ENCODE measurements at places on chromosomes 5 and 9. TPM values are rescaled to one million over a fixed set of nuclear protein-coding genes. Genes with fewer than 3 reads are reported as not detected.

The ECSCR gene
- not detected for total RNA-seq

GRCh38 chr5:112923148-112923917 is 1.3 kb upstream of the REEP5 start:
- DNase-seq = peak; percentile 56

GRCh38 chr5:139461698-139462097 is 845 bp downstream of the ECSCR start:
- no peak for DNase-seq

DNA sequence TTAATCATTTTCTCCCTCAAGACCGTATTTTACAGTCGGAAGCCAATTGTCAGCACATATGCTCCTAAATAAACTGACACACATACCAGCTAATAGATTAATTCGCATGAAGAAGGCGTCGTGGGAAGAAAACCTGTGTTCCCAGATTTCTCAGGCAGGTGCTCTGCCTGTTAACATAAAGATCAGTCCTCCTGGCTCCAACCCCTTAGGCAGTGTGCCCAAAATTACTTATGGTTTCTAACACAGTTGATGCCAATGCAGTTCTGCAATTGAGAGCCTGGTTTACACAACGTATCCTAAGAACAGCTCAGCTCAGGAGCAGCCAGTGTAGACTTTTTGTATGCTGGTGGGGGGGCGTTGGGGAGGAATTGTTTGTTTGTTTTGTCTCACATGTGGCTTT is 208.3 kb downstream of the ENC1 start:
- no peak for DNase-seq

DNA sequence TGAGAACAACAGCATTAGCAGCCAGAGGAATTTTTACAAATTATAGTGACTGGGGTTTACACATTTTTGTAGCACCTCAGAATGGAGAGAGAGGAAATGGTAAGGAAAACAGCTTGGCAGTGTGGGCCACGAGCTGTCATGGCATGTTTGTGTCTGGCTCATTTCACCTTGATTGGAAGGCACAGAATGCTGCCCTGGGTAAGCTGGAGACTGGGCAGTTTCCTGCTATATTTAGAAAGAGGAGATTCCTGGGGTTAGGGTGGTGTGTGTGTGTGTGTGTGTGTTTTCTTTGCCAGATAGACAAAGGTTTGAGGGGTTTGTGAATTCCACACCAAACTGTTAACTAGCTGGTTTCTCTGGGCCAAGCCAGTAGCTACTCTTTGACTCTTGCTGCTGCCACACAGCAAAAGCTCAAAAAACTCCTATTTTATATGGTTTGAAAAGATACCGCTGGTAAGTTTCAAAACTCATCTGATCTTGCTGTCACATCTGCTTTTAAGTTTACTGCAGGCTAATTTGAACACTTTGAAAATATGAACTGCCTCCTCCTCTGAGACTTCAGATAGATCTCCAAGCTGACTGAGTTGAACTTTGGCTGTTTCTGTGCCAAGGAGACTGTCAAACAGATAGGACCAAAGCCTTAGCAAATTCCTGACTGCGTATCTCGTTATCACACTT is 9.1 kb downstream of the ARHGAP26 start:
- no peak for DNase-seq

The PCDHGA5 gene
- total RNA-seq = not detected

The KLF9 gene
- 19.0 TPM for total RNA-seq

DNA sequence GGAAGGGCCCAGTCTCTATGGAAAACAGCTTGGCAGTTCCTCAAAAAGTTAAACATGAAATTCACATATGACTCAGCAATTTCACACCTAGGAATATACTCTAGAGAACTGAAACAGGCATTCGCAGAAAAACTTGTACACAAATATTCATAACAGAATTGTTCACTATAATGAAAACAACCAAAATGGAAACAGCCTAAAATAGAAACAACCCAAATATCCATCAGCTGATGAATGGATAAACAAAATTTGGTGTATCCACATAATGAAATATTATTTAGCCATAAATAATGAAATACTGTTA is 4.8 kb upstream of the GPR150 start:
- DNase-seq = no peak

GRCh38 chr9:128575916-128576315 is 23.5 kb downstream of the SPTAN1 start:
- DNase-seq = no peak

- no peak for DNase-seq
These were observed 24.3 kb upstream of the F2R start for GRCh38 chr5:76691467-76692273.

The SEMA6A gene
- total RNA-seq = not detected

The WDR38 gene
- not detected for total RNA-seq
